Breast epithelium (tissue), 4 donors: ENCODE measurements at places on chromosomes 6 and 20.
A peak's percentile ranks its signal among the peaks of the same experiment; 100 is the strongest.

DNA sequence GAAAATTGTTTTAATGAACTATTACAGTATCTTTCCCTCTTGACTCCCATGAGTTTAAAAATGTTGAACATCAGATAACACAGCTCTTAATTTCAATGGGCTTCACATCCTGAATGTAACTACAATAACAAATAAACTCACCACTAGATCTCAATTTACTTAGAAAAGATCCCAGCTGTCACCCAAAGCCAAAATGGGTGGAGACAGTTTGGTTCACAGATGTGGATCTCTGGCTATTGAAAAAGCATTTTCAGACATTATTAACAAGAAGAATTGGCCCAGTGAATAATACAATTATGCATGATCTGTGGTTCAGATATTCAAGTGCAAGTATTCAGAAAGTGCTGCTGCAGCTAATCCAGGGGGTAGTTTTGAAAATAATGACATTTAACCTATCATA is 184.7 kb upstream of the RALGAPA2 start:
- no peak for DNase-seq

DNA sequence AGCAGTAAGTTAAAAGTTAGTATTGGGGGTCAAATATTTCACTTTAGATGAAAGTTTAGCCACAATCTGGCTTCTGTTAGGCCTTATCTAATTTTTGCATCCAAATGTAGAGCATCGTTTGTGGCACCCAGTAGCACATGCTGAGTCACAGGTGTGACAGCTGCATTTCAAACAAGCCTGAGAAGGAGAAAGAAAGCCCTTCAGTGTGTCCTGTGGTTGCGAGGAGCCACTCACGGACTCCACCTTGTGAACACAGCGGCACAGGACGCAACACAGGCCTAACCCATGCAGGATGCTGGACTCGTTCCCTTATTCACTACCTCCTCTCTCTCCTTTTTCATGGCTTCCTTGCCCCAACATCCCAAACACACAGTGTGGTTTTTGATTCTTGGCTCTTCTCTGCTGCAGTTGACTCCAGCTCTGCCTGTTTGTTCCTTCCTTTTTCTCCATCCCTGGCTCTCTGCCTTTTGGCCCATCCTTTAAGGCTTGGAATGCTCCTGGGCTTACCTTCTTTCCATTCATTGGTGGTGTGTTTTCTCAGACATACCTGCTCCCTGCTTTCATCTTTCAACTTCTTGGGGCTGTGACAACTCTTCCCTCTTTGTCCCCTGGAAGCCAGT is 124.2 kb downstream of the SLC16A10 start:
- no peak for DNase-seq

GRCh38 chr6:106173124-106173879 is 87.2 kb downstream of the PRDM1 start:
- no peak for DNase-seq

DNA sequence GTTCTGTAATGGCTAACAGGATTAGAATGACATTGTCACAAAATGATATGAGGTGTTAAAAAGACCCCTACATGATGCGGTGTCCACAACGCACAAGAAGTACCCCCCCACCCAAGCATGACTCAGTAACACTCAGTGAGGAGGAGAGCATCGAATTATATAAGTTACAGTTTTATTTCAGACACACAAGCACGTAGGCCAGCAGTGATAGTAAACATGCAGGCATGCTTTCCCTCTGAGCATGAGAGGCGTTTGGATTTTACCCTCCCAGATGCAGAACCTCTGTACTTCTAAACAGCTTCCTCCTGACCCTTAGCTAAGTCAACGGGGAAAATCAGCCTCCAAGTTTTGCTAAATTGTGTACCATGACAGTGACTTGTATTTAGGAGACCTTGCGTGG is 23.9 kb downstream of the GNAS start:
- no peak for DNase-seq

DNA sequence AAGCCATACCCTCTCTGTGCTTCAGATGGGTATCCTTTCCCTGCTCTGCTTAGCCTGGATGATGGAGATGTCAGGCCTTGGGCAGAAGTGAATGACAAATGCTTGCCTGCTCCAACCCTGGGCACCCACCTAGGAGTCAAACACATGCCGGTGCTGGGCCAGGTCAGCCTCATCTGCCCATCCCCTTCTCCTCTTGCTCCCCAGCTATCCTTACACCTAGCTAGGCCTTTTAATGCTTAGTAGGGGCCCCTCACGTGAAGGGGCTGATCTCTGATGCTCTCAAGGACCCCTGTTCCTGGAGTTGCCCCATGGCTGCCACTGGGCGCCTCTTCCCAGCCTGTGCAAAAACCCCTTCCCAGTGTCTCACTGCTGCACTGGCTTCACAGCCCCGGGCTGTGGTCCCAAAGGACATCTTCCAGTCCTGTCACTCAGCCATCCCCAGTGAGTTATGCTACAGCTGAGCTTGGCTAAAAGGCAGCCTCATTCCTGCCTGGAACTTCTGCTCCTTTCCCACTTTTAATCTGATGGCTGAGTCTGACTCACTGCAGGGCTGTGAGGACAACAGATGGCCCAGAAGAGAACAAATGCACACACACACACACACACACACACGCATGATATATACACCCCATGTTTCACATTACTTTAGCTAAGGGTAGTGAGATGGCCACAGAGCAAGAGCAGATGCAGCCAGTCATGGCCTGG is 12.8 kb upstream of the SDCBP2 start:
- no peak for DNase-seq

- no peak for DNase-seq
These were observed 140.6 kb downstream of the OPN5 start for GRCh38 chr6:47922391-47922790.

- no peak for DNase-seq
These were observed 149.9 kb downstream of the CEBPB start for GRCh38 chr20:50340541-50340940.

DNA sequence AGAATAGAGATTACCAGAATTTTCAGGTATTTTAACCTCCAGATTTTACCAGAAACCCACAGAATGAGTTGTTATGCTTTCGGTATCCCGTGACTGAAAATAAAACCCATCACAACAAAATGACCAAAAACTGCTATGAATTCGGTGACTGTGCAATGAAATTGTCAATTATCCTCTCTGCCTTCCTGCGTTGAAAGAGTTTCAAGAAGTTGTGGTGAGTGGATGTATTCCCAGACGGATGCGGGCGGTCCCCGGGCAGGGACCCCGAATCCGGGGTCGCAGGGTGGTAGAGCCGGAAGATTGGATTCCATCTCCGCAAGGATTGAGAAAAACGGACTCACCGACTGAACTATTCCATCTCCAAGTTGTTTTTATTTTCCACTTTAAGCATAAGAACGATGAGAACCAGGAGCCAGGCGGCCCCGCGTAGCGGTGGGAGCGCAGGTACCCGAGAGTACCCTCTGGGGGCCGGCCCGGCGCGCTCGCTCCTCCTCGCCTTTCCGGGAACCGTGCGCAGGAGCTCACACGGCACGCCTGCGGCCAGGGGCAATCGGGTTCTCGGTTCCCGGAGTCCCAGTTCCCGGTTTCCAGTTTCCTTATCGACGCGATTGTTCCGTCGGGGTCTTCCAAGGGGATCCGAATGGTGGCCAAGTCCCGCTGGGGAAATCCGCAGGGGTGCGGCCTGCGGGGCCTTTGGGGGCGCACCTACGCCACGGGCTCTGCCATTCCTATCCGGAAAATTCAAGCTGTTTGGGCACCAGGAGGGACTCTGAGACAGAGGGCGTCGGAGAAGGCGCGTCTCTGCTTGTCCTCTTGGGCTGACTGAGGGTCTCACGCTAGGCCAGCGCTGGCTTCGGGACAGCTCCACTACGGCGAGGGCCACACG is 104.9 kb upstream of the PRDM1 start:
- DNase-seq: no peak

DNA sequence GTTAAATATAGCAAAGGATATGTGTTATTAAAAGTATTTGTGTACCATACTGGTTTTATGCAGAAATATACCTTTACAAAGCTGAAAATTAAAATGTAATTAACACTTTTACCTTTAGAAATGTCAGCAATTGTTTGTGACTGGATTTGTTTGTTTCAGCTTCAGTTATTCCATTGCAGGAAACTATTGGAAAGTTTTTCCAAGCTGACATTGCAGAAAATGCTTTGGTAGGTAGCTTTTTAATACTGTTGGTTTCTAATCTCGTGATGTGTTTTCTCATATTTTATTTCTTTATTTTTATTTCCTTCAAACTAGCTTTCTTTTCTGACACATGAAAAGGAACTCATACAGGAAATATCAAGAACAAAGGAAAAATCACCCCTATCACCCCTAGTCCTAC is 8.2 kb downstream of the NDUFAF5 start:
- DNase-seq: no peak

- no peak for DNase-seq
These were observed 17.7 kb downstream of the OR2A4 start for GRCh38 chr6:131683479-131683878.

DNA sequence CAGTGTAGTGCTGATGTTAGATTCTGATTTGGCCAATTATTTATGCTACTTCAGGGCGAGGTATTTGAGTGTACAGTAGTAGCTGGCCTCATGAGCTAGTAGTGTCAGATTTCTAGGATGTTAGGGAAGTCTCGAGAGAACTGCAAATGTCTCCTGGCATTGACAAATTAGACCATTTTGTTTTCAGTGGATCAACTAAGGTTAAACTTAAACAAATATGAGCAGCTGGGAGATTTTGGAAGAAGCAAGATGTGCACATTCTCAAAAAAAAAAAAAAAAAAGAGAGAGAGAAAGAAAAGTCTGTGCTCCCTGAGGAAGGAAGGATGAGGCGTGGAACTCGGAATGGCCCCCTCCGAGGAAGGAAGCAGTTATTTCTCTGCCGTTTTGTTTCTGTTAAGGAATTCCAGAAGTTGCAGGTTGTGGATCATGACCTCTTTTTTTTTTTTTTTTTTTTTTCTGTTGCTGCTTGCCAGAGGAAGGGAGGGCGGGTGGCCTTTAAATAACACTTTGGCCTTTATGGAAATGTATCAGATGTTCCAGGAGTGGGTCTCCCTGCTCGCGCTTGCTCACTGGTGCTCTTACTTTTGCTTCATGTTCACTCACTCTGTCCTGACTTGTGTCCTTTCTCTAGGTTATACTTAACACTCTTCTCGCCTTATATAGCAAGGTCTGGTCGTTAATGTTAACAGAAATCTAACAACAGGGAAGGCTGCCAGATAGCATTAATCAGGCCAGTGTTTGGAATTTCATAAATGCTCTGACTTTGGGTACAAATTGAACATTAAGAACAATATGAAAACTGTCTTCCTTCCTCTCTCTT is 124.4 kb downstream of the TCP11 start:
- DNase-seq: no peak

DNA sequence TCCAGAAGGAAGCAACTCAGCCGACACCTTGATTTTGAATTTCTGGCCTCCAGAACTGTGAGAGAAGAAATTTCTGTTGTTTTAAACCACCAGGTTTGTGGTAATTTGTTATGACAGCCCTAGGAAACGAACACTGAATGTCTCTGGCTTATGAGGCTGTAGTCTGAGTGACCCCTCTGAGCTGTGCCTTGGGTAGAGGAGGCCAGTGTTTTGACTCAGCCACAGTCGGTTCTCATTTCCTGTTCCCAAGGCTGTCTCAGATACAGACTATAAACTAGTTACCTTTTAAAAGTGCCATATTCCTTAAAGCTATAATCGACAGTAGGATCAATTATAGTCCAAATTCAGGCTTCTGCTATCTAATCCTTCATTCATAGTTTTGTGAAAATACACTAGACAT is 391.2 kb upstream of the MAP3K7 start:
- no peak for DNase-seq

DNA sequence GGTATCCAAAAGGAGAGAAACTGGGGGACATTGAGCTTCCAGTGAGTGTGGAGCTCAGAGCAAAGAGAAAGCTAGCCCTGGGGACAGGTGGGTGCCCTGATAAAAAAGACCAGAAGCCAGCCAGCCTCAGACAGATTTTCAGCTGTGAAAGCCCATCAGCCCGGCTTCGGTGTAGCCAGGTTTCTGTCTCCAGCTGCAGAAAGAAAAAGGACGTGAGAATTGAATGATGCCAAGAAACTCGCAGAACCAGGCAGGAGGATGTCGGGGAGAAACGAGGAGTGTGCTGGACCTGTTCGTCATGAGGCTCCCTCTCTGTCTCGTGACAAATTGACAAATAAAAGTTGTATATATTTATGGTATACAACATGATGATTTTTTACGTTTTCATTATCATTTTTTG is 63.3 kb downstream of the CDH4 start:
- no peak for DNase-seq

- DNase-seq: no peak
These were observed 151.7 kb downstream of the GRIK2 start for GRCh38 chr6:101545191-101545590.

DNA sequence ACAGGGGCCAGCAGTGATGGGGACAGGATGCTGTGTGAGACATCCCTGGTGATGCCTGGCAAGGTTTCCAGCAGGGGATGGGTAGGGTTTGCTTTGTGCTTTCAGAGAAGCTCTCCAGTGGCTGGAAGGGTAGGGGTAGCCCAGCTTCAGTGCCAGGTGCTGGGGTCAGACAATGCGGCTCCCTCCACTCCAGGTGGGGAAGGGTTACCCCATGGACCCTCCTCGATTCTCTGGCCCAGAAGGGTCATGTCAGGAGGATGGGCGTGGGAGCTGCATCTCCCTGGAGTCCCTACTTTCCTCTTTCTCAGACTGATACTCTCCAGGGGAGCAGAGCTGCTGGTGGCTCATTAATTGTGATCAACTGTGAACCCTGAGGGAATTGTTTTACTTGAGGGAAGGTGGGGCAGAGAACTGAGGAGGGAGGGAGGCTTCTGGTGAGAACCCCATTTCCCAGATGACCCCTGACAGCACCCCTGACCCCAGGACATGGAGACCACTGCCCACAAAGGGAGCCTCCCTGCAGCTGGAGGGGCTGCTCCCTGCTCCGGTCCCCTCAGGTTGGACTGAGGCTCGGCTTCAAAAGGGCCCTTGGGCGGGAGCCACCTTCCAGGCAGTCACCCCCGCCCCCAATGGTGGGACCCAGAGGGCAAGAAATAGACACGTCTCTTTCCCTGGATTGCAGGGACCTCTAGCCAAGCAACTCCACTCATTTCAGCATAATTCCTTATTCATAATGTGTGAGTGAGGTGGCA is 100.9 kb upstream of the BHLHE23 start:
- no peak for DNase-seq

DNA sequence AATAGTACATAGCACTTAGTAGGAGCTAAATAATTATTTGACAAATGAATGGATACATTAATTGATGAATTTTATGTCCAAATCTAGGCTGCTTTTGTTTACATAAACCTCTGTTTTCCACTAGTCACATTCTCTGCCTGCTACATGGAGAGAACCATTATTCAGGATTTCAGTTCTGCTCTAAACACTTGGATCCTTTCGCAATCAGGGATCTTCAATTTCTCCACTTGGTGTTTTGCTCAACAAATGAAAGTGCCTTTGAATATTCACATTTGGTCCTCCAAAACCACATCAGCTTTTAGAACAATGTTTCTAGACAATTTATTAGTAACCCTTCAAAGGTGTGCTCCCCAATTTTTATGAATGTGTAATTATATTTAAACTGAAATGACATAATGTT is 30.6 kb upstream of the HLA-DQB1 start:
- no peak for DNase-seq

- DNase-seq: peak; percentile 29
These were observed 155.1 kb upstream of the MLIP start for GRCh38 chr6:53956068-53956711.

- DNase-seq: no peak
These were observed 49.4 kb downstream of the ADAT2 start for GRCh38 chr6:143401068-143401446.
